Peyer's patch (tissue), 4 donors: ENCODE measurements at places on chromosomes 2 and 18. TPM values are rescaled to one million over a fixed set of nuclear protein-coding genes. Genes with fewer than 3 reads are reported as not detected.

The SERPINB2 gene
- total RNA-seq, result not detected

The LOXL3 gene
- 6.6 TPM for total RNA-seq

The EFHD1 gene
- total RNA-seq, result 1.9 TPM

The TMEM127 gene
- total RNA-seq, result 81.4 TPM

The THOC1 gene
- 52.3 TPM for total RNA-seq

- no peaks in the 10 kb centered on the region for H3K36me3 ChIP-seq
- H3K4me3 ChIP-seq, result no peak overlapping the region
- DNase-seq, result no peak
Measured at GRCh38 chr2:221676566-221677172, 104.6 kb upstream of the EPHA4 start.

DNA sequence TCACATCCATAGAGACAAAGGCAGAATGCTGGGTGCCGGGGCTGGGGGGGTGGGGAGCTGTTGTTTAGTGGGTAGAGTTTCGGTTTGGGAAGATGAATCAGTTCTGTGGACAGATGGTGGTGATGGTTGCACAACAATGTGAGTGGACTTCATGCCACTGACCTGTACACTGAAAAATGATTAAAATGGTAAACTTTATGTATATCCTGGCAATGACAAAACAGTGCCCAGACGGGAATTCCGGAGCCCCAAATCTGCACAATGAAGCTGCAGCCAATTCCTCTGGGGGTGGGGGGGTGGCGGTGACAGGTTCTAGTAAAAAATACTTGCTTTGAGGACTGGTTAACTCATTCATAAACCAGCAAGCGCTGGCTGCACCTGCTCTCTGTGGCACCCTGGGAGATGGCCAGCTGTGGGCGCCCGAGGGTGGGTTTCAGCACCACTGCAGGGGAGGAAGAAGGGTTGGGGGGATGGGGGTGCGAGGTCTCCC lies 81.8 kb upstream of the HPCAL1 start:
- H3K27me3 ChIP-seq, result no peaks in the 10 kb centered on the region
- peak; percentile 35 for DNase-seq
- H3K36me3 ChIP-seq, result no peaks in the 10 kb centered on the region

GRCh38 chr18:55420665-55421307 lies 167.2 kb downstream of the TCF4 start:
- no peaks in the 10 kb centered on the region for H3K4me1 ChIP-seq
- no peaks in the 10 kb centered on the region for H3K27me3 ChIP-seq
- no peaks in the 10 kb centered on the region for H3K36me3 ChIP-seq
- no peak for DNase-seq

DNA sequence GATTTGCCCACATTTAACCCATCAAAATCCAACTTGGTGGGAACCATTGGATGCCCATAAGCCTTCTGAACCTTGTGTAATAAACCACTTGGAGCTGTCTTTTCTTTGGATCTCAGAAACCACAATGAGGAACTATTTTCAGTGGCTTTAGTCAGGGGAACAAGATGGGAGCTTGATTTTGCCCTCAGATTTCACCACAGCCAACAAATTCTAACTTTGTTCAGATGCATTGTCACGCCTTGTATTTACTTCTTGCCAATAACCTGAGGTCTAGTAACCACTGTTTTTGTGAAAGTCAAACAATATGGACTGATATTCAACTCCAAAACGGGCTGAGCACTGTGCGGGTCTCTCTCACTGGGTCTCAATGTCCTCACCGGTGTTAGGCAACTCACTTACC lies 508.2 kb downstream of the TNS1 start:
- H3K4me1 ChIP-seq, result no peaks in the 10 kb centered on the region
- H3K4me3 ChIP-seq, result no peak overlapping the region
- no peaks in the 10 kb centered on the region for H3K36me3 ChIP-seq
- no peak overlapping the region for H3K27ac ChIP-seq
- no peaks in the 10 kb centered on the region for H3K27me3 ChIP-seq

- H3K4me3 ChIP-seq, result no peak overlapping the region
- no peak overlapping the region for H3K27ac ChIP-seq
- no peak for DNase-seq
Measured at GRCh38 chr2:21431078-21431477, 307.3 kb downstream of the TDRD15 start.

- peak; percentile 60 for DNase-seq
- peak within 1 kb of the TSS; percentile 70 for H3K4me3 ChIP-seq
- H3K4me1 ChIP-seq, result peaks cover 37% of the 10 kb centered on the region
- H3K36me3 ChIP-seq, result no peaks in the 10 kb centered on the region
- no peaks in the 10 kb centered on the region for H3K27me3 ChIP-seq
Measured at GRCh38 chr18:79395761-79396404, at the start of gene NFATC1. Gene NFATC1, plus strand, starts transcription at chr18:79395930. Its CDS starts 295 bp downstream, at chr18:79396225.

- no peaks in the 10 kb centered on the region for H3K27me3 ChIP-seq
- no peaks in the 10 kb centered on the region for H3K36me3 ChIP-seq
- no peak overlapping the region for H3K4me3 ChIP-seq
- H3K27ac ChIP-seq, result no peak overlapping the region
- no peak for DNase-seq
- H3K4me1 ChIP-seq, result no peaks in the 10 kb centered on the region
Measured at GRCh38 chr2:158931572-158931971, 36.9 kb upstream of the TANC1 start.

DNA sequence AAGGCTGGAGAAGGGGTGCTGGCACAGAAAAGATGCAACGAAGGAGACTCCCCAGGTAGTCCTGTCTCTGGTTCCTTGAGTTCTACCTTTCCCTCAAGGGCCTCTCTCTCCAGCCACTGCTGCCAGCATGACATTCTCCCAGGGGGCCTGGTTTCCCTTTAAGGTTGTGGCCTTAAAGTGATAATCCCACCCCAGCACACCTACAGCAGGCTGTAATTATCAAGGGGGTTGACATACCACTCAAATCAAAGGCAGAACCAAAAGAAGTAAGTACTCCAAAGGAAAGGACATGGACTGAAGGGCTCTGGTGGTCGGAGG lies 127.4 kb upstream of the MSH6 start:
- H3K36me3 ChIP-seq, result no peaks in the 10 kb centered on the region
- H3K27me3 ChIP-seq, result no peaks in the 10 kb centered on the region
- DNase-seq, result no peak
- no peak overlapping the region for H3K4me3 ChIP-seq
- no peak overlapping the region for H3K27ac ChIP-seq
- no peaks in the 10 kb centered on the region for H3K4me1 ChIP-seq
